CD4-positive, alpha-beta T cell treated with Interleukin-15 for 4 hours (primary cell): ENCODE measurements at places on chromosomes 12 and 14.

GRCh38 chr12:113040722-113041171 is 15.8 kb upstream of the DTX1 start:
- DNase-seq, result no peak

- no peak for DNase-seq
Observed at GRCh38 chr12:105852951-105853350, 285.8 kb downstream of the NUAK1 start.

GRCh38 chr12:92524489-92524888 is 178.3 kb upstream of the PLEKHG7 start:
- DNase-seq, result no peak

DNA sequence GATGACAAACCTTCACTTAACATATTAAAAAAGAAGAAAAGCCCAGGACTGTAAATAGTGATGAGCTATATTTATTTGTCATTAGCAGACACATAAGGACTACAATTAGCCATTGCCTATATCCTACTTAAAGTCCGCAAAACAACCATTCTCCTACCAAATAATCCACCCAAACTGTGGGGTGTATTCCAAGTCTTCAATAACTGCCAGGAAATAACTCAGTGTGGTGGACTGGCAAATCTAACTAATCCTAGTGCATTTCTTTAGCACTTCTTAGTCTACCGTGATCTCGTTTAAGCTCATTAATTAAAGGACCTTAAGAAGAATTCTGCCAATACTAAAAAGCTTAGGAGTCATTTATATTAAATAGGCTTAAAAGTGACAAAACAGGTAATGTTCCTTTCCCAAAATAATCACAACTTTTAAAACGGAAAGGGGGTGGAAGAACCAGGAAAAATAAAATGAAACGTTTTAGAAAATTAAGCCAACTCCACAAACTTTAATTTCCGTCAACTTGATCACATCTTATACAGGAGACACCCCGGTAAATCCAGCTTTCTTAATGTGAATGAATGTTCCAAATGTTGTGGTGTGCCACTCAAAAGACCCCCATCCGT is 1.8 kb downstream of the NOVA1 start:
- no peak for DNase-seq

GRCh38 chr14:58733451-58734208 is 95.9 kb downstream of the DACT1 start:
- DNase-seq, result no peak

- DNase-seq, result no peak
Observed at GRCh38 chr12:121812921-121813896, 9.4 kb downstream of the SETD1B start.

DNA sequence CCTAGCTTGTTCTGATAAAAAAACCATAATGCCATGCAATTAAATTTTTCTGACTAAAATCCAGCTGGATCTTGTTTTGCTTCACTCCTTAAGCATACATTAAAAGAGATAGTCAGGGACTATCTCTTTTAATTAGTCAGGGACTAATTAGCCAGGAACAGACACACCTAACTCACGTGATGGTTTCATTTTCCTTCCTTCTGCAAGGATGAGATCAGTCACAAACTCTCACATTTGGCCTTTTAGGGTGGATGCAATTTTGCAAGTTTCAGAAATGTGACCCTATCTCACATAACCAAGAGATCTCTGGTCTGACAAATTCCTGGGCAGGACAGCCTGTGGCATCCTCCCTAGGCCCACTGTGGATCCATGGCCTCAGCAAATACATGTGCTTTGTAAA is 62.4 kb downstream of the SETD3 start:
- no peak for DNase-seq

DNA sequence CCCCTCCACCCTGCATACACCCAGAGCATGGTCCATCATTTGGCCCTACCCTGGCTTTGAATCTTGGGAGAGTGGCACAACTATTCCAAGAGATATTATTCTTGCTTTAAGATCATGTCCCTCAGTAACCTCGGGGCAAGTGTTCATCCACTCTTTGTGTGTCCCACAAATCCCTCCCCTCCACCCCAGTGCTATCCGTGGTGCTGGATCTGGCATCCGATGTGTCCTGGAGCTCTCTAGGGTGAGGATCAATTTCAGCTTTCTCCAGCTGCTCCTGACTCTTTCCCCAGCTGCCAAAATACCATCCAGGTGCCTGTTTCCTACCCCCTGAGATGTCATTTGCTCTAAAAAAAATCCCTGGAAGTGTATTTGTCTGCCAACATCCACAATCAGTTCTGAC is 64.8 kb upstream of the CMKLR1 start:
- DNase-seq, result no peak

DNA sequence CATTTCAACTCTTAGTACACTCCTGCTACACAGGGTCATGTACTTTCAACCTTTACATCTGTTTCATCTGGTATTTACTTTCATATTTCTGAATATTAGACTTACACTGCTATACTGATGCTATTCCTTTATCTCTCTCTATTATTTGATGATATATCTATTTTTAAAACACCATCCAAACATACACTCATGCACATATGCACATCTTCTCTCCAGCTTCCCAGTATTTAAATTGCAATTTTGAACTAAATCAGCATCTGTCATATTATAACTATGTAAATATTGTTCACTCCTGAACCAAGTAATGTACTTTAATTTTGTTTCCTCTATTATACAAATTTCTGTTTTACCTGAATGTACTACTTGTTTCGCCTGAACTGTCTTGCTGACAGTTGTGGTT is 293.6 kb upstream of the FLRT2 start:
- no peak for DNase-seq

GRCh38 chr14:96095581-96096476 is 56.7 kb downstream of the C14orf132 start:
- no peak for DNase-seq

- no peak for DNase-seq
Observed at GRCh38 chr14:36313898-36314297, 6.5 kb downstream of the MBIP start.

DNA sequence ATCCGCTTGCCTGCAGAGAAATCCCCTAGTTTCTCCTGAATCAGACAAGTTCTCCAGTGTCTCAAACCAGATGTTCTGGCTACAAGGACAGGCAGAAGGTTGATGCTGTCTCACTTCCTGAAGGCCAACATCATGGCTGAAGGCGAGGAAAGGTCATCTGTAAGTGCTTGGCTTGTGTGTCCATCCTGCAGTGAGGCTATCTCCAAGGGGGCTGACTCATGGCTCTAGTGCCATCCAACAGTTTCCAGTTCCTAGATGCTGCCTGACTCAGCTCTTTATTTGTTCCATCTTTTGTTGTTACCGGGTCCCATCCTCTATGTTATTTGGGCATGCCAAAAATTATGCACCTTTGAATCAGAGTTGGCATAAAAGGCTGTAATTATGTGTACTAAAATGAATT is 232.1 kb upstream of the TBX3 start:
- no peak for DNase-seq

- DNase-seq, result no peak
Observed at GRCh38 chr12:132888852-132889251, 1.4 kb upstream of the CHFR start.

- no peak for DNase-seq
Observed at GRCh38 chr14:99511421-99512109, 30.4 kb downstream of the CCNK start.

DNA sequence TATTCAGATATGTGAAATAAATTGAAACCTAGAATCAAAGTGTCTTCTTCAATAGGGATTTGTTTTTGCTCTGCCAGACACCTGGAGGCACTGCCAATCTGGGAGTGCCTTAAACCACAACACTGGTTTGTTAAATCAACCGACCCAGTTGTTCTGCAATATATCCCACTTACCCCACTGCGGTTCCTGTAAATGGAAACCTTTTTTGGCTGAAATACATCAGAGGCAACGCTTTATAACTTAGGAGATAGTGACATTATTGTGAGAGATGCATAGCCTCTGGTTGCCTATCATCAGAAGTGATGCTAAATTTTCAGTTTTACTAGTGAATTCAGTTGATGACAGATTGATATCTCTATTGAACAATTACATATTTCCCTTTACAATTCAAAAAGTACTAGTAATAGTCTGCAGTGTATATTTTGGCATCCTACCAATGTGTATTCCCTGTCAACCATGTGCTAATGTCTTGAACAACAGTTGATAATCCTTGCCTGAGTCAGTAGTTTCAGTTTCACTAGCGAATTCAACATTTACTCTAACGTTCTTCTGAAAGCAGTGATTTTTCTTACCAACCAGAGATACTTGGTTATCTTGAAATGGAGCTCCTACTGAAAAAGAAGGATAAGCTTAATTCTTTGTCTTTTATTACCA is 30.5 kb downstream of the PPP2R5C start:
- peak; percentile 48 for DNase-seq

DNA sequence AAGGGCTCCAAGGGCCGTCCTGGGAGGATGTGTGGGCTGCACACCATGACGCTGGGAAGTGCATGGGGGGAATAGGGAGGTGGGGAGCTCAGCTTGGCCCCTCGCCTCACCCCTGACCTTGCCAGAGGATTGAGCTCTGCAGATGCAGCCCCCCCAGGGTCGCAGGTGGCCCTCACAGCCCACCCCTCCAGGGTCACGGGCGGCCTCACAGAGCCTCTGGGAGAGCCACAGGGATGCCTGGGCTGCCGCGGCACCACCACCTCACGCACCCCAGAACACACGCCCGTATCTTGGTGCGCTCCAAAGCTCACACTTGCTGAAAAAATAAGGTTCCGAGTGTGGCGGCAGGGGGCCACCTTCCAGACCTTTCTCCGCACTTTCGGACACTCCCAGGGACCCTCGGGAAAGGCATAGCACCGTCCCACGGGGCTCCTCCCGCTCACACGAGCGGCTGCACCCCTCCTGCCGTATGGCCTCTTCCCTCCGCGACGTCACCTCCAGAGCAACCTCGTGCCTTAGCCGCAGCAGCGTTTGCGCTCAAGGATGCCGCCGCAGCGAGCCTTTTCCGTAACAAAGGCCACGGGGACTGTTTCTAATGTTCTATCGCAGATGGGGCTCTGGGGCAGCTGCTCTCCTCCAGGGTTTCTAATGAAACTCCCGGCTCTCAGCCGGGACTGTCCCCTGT is 9.9 kb upstream of the FBRSL1 start:
- no peak for DNase-seq

GRCh38 chr14:65095633-65096205 is 6.6 kb downstream of the MAX start:
- DNase-seq, result no peak
